ENCODE measurements at places on chromosomes 5 and 9.

DNA sequence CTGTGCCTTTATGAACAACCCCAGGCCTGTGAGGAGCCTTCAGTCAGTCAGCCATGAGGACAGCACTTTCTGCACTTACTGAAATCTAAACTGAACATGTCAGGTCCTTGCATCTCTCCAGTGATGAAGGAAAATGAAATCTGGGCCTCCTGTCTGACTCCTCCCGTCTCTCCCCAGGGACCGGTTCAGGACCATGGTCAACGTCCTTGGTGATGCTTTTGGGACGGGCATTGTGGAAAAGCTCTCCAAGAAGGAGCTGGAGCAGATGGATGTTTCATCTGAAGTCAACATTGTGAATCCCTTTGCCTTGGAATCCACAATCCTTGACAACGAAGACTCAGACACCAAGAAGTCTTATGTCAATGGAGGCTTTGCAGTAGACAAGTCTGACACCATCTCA is 77.0 kb upstream of the PLPP6 start:
- peak; percentile 64 for DNase-seq

- no peak for DNase-seq
Observed at GRCh38 chr5:14902826-14903560, 31.4 kb upstream of the ANKH start.

- no peak for DNase-seq
Observed at GRCh38 chr9:37650299-37650872, 368 bp upstream of the FRMPD1 start.

DNA sequence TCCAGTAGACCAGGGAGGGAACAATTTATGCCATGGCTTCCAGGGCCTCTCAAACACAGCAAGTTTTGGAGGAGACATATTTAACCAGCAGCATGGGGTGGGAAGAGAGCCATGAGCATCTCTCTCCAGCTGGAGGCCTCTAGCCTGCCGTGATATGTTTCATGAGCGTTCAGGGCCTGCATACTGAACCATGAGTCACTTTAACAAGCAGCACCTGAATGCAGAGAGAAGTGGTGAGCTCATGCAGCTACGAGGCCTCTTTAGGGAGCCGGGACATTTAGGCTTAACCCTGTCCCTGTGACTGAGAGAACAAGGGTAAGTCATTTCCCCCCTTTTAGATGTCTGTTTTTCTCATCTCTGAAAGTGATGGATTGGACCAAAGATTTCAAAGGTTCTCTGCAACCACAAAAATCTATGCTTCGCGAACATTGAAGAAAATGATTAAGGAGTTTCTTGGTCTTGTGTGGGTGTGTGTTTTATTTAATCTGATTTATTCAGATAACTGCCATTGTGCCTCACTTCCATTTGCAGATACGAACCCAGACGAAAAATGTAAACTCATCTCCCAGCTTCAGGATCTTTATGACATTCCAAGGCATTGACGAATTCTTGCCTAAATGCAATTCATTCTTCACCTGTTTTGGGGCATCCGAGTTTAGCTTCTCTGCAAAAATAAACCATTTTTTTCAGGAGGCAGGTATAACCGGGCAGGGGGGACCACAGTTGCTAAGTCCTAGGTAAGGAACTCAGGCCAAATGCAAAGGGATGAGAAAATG is 157.0 kb downstream of the GABBR2 start:
- DNase-seq, result peak; percentile 50

DNA sequence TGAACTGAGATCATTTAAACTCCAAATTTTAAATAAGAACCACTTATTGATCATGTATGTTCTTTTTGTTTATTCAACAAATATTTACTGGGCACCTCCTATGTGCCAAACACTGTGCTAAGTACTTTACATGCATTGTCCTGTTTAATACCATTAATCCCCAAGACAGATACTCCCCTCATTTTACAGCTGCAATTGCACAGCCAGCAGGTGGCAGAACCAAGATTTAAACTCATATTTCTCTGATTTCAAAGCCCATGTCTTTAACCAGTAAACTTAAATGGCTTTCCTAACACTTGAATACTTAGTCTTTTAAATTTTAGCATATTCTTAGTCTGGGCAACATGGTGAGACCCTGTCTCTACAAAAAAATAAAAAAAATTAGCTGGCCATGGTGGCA is 43.4 kb upstream of the KIAA1958 start:
- no peak for DNase-seq

GRCh38 chr5:134103397-134103796 is 11.1 kb upstream of the TCF7 start:
- DNase-seq, result no peak

- no peak for DNase-seq
Observed at GRCh38 chr5:97133101-97133500, 9.3 kb downstream of the LIX1 start.

DNA sequence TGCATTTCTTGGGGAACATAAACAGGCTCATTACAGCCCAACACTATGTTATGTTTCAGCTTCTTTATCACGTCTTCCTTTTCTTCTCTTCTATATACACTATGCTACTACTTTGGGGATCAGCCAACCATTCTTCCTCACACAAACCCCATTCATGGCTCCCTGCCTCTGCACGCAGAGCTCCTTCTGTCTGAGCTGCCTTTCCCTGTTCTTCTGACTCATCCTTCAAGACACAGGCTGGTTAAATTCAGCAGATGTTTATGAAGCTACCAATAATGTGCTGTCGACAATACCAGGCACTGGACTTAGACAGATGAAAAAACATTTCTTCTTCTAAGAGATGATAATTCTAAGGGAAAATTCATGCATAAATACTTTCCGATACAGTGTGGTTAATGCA is 102.5 kb upstream of the TXNDC8 start:
- DNase-seq, result no peak
